Ureter (tissue), 1 donor: ENCODE measurements at places on chromosomes 6 and 20. TPM values are rescaled to one million over a fixed set of nuclear protein-coding genes. Genes with fewer than 3 reads are reported as not detected.

DNA sequence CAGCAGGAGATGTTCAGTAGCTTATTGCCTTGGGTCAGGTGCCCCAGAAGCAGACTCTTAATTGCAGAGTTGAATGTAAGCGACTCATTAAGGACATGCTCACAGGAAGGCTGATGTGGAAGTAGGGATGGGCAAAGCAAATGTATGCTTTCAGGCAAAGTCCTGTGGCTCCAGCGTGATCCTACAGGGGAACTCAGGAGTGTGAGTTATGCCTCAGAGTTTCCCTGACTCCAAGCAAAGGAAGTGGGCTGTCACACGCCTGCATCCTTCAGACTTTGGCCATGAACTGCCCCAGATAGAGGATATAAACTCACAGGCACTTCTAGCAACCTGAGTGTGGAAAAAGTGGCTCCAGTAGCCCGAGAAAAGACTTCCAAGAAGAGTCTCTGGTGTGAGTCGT is 64.9 kb upstream of the ZNF133 start:
- no peak for DNase-seq

- no peak for DNase-seq
These were observed 225.4 kb upstream of the PREP start for GRCh38 chr6:105628156-105628860.

Gene PRDM1
- total RNA-seq = 18.2 TPM

- DNase-seq = peak; percentile 59
These were observed 3.2 kb downstream of the MARCKS start for GRCh38 chr6:113860181-113860955.

- DNase-seq = no peak
These were observed 41.2 kb downstream of the KCNK5 start for GRCh38 chr6:39188098-39188450.

GRCh38 chr6:104699593-104700329 is 160.0 kb downstream of the HACE1 start:
- no peak for DNase-seq
